Effector CD4-positive, alpha-beta T cell (primary cell): ENCODE measurements at places on chromosomes 1 and 21.

GRCh38 chr1:92487078-92487605, 417 bp upstream of the GFI1 start:
- DNase-seq, result no peak

DNA sequence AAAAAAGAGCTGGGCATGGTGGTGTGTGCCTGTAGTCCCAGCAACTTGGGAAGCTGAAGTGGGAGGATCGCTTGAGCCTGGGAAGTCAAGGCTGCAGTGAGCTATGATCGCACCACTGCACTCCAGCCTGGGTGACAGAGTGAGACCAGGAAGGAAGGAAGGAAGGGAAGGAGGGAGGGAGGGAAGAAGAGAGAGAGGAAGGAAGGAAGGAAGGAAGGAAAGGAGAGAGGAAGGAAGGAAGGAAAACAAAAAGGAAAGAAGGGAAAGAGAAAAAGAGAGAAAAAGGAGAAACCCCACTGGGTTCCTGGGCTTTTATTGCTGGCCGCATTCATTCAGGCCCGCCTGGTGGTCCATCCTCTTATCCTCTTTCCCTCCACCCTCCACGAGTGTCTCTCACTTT, 9.8 kb downstream of the SLC2A7 start:
- DNase-seq, result no peak

GRCh38 chr1:85290826-85291225, 14.4 kb upstream of the BCL10 start:
- DNase-seq, result no peak

GRCh38 chr1:25140073-25140797, 92.1 kb downstream of the SYF2 start:
- no peak for DNase-seq

- no peak for DNase-seq
These were observed 5.0 kb upstream of the EFNA3 start for GRCh38 chr1:155073377-155074242.

DNA sequence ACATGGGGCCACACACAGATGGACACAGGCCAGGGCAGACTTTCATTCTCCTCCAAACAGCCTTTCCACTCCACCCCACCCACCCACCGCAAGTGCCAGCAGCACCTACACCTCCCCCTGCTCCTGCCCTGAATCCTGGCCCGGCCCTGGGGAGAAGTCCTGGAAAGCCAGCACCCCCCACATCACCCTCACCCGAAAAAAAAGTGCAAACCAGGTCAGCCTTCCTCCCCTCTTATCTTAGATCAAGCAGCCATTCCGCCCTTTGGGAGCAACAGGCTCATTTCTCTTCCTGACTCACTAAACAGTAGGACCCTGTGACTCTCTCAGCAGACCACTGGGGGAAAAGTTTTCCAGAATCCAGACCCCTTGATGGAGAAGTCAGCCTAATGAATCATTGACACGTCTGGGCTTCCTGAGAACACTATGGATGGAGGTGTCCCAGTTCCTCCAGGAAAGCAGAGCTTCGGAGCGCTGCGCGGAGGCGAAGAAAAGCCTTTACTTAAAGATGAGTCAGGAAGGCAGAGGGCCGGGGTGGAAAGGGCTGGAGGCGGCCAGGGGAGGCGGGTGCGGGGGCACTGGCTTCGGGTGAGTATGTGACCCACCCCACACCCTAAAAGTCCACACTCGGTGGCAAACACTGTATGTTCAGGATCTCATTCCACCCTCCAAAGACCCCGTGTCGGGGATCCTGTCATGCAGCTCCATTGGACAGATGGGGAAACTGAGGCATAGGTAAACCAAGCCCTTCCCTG, 588.7 kb downstream of the MATN1 start:
- no peak for DNase-seq

DNA sequence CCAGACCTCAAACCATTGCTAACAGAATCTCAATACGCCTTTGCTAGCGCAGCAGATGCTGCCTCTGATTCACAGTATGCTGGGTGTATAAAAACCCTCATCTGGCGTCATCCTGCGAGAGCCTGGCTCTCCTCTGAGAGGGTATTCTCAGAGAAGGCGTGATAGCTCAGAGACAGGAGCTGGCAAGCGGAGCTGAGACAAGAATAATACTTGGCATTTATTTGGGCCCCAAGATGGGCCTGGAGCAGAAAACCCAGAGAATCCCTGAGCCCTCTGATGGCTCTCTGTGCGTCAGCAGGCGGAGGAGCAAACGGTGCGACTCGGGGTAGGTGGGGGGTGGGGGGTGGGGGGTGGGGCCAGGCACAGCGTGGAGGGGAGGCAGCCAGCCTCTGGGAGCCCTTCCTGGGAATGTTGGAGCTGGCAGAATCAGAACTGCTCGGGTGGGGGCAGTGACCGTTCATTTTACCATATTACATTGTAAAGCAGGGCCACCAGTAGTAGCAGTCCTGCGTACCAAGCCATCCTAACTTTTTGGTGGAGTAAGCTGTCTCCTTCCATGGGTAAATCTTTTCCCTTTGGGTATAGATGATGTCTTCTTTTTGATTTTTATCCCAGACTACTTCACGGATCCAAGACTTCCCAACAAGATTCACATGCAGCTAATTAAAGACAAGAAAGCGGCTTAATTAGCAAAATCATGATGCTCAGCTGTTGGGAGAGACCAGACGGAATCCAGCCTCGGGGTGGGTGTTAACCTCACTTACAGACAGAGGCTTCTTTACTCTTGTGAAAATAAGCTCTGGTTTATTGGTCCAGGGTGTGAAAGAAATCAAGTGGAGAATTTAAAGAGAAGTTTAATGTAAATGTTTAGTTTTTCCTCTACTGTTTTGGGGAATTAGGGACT, 7.1 kb downstream of the RIIAD1 start:
- no peak for DNase-seq

- no peak for DNase-seq
These were observed 13.2 kb downstream of the ADORA3 start for GRCh38 chr1:111490220-111490619.

GRCh38 chr21:16775076-16775475, 737.8 kb upstream of the CXADR start:
- no peak for DNase-seq

- DNase-seq, result peak; percentile 42
These were observed 440 bp downstream of the TNFRSF25 start for GRCh38 chr1:6465461-6466005.

GRCh38 chr1:224427346-224427745, 7.3 kb downstream of the WDR26 start:
- DNase-seq, result no peak

DNA sequence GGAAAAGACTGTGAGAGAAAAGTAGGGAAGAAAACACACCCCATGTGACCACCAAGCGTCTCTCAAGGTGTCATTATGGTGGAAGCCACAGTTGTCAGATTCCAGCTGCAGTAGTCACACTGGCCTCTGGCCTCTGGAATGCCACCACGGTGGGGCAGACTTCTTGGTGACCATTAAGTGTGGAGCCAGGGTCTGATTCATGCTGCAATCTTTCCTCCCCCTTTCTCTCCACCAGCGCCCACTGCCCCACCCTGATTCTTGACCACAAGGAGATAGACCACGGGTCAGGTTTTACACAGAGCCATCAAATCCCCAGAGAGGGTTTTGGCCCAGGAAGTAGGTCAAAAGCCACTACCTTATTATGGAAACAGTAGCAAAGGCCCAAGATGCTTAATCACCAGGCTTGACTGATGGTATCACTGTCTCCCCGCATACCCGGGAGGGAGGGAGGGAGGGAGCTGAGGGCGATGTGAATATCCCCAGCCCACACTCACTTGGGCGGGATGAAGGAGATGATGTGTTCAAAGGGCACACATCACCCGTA, 52.7 kb upstream of the GRHL3 start:
- no peak for DNase-seq

DNA sequence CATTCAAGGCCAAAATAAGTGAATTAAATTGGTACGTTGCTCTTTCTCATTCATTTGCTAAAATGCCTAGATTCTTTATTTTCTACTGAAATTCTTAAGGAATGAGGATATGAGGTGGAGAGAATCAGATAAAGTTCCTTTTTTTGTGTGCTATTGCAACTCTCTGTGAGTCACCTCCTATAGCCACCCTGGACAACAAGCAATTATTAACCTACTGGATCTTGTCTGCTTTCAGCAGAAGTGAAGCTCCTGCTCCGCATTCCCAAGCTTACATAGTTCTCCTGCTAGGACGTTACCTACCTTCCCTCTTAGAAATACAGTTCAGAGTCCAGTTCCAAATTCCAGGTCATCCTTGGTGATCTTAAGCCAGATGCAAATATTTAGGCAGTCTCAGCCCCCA, 4.8 kb upstream of the KCNJ6 start:
- DNase-seq, result no peak

DNA sequence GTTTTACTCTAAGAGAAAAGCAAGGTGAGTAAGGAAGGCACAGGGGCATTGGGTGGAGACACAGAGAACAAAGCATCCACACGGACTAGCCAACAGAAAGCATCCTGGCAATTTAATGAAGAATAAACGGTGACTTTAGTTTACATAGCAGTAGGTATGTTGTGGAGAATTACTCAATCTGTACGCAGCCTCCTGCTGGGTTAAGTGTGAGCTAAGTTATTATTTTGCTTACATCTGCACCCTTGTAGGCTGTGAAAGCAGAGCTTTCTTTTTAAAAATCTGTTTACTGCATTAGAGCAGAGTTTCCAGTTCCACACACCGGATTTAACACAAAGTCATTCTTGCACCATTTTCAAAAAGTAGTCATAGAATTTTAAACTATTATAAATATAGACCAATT, 144.5 kb downstream of the AKT3 start:
- no peak for DNase-seq

GRCh38 chr21:26952374-26953066, 14.4 kb downstream of the ADAMTS5 start:
- no peak for DNase-seq

- DNase-seq, result no peak
These were observed 22.0 kb downstream of the MAN1A2 start for GRCh38 chr1:117389284-117389683.

- DNase-seq, result no peak
These were observed 27.1 kb upstream of the TGFBR3 start for GRCh38 chr1:91913018-91913417.

- no peak for DNase-seq
These were observed 66.4 kb upstream of the STUM start for GRCh38 chr1:226482196-226482595.

DNA sequence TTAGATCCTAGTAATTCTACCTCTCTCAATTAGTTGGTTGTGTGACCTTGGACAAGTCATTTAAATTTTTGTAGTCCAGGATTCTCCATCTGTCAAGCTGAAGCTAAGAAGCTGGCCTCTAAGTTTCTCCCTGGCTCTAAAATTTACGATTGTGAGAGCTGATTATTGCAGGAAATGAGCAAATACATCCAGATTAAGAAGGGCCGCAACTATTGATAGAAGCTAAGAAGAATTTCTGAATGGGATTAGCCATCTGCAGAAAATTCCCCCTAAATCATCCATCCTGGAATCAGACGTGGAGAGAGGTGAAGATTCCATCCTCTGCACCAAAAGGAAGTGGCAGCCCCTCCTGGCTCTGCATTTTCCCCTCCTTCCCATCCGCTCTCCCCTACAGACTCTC, 55.0 kb downstream of the HIVEP3 start:
- DNase-seq, result no peak
